ENCODE measurements at places on chromosomes 4 and X. TPM values are rescaled to one million over a fixed set of nuclear protein-coding genes. Genes with fewer than 3 reads are reported as not detected.

The SCML2 gene
- 19.0 TPM for total RNA-seq

The FGB gene
- 1.9 TPM for total RNA-seq

The SPANXA2 gene
- total RNA-seq: not detected

The XAGE2 gene
- not detected for total RNA-seq

The NSD2 gene
- total RNA-seq: 126 TPM

DNA sequence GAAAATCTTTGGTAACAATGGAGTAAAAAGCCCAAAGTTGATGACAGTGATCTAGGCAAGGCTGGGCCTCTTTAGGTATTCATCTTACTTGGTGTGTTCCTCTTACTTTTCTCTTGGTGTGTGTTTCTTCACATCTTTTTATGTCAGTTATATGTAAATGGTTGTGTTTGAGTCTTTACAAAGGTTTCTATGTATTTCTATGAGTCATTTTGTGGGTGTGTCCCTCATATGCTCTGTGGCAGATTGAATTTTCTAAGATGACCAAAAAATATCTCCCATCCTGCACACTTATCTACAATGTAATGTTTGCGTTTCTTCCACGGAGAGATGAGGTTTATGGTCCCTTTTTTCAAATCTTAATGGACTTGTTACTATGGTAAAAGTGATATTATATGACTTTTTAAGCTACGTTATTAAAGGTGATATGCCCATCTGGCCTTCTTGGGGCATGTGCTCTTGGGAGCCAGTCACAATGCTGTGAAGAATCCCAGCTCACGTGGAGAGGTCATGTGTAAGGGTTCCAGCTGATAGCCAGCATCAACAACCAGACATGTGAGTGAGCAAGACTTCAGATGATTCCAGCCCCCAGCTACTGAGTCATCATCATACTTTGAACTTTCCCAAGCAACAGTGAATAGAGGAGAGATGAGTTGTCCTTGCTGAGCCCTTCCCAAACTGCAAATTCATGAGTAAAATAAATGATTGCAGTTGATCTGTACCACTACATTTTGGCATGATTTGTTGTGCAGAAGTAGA, 126.9 kb downstream of the CBLL2 start:
- no peak for DNase-seq

DNA sequence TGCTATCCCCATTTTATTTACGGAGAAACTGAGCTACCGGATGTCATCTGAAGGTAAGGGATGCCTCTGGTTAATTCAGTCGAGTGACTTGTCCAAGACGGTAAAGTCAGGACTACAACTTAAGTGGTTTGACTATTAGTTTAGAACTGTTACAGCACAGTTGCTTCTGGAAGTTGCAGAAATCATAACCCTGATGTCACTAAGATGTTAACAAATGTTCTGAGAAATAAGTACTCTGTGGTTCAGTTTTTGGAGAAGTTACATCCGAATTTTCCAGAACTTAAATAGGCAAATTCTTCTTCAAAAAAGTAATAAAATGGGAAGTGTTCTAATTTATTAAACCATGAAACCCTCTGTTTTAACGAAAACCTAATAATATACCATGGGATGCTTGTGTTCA, 3.1 kb downstream of the PPA2 start:
- no peak for DNase-seq

GRCh38 chrX:75061701-75062100, 94.4 kb downstream of the ABCB7 start:
- no peak for DNase-seq

GRCh38 chr4:16665942-16666551, 232.4 kb downstream of the LDB2 start:
- no peak for DNase-seq

GRCh38 chr4:78774417-78774816, 1.7 kb upstream of the BMP2K start:
- DNase-seq: peak; percentile 50

DNA sequence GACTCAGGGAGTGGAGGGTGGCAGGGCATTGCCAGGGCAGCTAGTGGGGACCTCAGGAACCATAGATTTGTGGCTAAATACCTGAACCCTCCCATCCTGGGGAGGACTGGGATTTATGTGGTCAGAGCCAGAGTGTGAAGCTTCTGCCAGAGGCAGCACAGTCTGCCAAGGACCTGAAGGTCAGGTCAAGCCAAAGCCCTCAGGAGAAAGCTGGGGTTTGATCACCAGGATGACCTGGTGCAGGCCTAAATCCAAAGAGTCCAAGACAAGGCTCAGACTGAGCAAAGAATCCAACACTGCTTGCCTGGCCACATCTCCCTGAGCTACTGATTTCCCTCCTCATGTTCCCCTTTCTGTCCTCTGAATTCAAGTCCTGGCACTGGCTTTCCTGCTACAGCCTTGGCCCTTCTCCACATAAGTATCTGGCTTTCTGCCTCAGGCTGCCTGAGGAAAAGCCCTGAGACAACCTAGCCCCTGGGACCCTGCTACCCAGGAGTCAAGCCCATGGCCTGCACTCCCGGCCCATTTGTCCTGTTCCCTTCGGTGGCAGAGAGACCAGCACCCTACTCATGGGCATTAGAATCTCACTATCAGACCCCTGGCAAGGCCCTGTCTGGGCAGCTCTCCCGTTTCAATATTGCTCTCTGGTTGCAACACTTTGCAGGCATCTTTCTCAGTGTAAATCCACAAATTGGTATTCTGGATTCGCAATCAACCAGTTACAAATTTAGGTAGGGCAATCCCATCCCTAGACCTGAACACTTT, 39.3 kb upstream of the SLC25A43 start:
- DNase-seq: no peak

DNA sequence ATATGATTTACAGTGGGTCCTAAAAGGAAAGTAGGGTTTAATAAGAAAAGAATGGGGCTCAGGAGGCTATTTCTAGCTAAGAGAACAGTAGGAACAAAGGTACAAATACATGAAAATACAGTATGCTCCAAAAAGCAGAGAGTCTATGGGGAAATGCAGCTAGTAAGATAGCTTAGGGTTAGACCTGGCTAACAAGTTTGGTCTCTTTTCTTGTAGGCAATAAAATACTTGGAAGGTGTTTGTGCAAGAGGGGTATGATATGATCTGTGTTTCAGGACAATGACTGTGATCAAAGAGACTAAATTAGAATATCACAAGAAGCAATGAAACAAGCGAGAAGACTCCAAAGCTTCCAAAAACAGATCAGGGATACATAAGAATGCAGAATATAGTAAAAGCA, 33.5 kb upstream of the SH3KBP1 start:
- DNase-seq: no peak

GRCh38 chr4:104302731-104303130, 192.0 kb downstream of the CXXC4 start:
- no peak for DNase-seq

DNA sequence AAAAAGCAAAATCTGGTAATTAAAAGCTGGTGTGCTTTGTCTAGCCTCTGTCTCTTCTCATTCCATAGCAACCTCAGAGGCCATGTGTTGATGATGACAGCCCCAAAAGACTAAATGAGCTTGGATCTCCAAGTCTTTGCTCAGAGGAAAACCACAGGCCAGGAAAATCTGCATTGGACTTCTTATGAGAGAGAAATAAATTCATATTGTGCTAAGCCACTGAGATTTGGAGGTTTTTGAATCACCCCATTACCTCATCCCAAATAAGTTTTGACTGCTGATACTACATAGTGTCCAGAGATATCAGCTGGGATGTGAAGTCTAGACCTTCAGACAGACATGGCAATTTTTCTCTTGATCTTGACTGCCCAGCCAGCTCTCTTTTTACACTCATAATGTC, 178.6 kb upstream of the DIPK2B start:
- no peak for DNase-seq

GRCh38 chrX:140086691-140087090, 121.4 kb upstream of the CXorf66 start:
- no peak for DNase-seq

- no peak for DNase-seq
These were observed 110.9 kb upstream of the ENPEP start for GRCh38 chr4:110364911-110365520.

- no peak for DNase-seq
These were observed 26.3 kb upstream of the TMEM131L start for GRCh38 chr4:153439831-153440230.

GRCh38 chr4:40998675-40999358, 215.5 kb downstream of the APBB2 start:
- no peak for DNase-seq

- peak; percentile 63 for DNase-seq
These were observed 3.8 kb downstream of the CXXC4 start for GRCh38 chr4:104490770-104491480.

All from K562 (cell line).